ENCODE measurements at places on chromosomes 3 and 15.
A peak's percentile ranks its signal among the peaks of the same experiment; 100 is the strongest.

- DNase-seq: no peak
Measured at GRCh38 chr3:23377928-23378672, 175.0 kb downstream of the UBE2E2 start.

DNA sequence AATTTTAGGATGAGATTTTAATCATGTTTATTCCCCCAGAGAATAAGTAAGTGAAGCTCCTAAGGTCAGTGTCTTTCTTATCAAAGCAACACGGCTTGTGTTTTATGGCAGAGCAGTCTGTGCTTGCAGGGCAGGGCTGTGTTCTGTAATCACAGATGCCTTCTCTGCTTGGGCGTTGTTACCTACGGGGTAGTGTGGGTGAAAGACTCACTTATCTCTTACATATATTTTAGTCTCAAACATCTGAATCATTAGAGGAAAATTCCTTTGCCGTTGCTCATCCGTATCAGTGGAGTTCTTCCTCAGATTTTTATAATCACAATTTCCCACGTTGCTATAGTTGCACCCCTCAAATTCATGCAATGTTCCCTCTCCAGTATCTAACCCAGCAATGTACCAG is 271.7 kb upstream of the MEIS2 start:
- no peak for DNase-seq

- DNase-seq: no peak
Measured at GRCh38 chr3:15295506-15295905, 36.9 kb downstream of the SH3BP5 start.

DNA sequence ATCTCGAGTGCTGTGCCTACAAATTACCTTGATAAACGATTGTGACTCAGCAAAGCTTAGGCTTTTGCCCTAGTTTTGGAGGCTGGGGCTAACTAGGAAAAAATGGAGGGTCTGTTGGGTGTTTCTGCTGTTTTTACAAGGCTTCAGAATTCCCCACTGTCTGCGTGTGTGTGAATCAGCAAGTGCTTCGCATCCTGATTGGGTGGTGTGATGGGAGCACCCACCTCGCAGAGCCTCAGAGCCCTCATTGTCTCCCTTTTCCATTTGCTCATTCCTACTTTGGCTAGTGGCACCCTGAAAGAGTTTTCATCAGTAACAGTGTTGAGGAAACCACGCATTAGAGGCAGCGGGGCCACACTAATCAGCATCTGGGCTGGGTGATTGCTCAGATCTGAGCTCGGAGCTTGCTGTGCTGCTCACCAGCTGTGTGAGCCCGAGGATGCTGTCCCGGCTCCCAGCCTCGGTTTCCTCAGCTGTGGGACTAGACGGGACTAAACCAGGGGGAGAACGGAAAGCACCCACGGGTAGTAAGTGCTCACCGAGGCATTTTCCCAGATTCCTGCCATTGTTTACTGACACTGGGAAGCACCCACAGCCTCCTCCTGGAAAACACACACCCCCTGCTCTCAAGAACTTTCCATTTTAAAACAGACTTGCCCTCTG is 40.6 kb downstream of the GOLGA8S start:
- no peak for DNase-seq

GRCh38 chr3:12706504-12707253 is 42.8 kb upstream of the RAF1 start:
- DNase-seq: peak; percentile 54

- no peak for DNase-seq
Measured at GRCh38 chr15:49212897-49213296, 42.9 kb downstream of the GALK2 start.

- no peak for DNase-seq
Measured at GRCh38 chr3:137582484-137582883, 181.6 kb upstream of the SOX14 start.

- DNase-seq: peak; percentile 87
Measured at GRCh38 chr3:197711973-197712707, 24.6 kb downstream of the RUBCN start.

GRCh38 chr3:33092496-33093254 is 4.3 kb downstream of the GLB1 start:
- DNase-seq: no peak

DNA sequence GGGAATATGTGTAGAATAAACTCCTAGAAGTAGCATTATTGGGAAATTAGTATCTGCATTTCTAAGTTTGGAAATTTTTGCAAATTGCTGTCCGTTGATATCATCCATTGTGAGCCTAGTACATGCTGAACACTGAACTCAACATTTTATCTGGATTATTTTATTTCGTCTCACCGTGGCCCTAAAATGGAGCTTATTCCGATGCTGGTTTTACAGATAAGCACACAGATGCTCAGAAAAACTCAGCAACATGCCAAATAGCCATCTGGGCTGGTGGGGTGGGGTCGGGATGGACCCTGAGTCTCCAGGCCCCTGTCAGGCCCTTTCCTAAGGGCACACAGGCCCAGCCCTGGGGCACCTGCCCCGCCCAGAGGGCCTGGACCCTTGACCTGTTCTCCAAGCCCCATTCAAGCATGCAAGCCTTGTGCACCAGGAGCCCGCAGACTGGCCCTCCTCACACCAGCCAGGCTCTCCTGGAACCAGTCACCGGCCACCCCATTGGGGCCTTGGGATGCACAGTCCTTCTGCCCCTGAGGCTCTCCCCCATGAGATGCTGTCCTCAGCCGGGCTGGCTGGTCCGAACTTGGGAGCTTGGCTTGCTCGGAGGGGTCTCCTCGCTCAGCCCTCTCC is 20.7 kb upstream of the KLF13 start:
- DNase-seq: no peak

All from breast epithelium (tissue), 4 donors.